Stimulated activated CD4-positive, alpha-beta T cell treated with anti-CD3 and anti-CD28 coated beads, Interleukin-4, amount 100 ng/mL, for 24 hours (primary cell): ENCODE measurements at places on chromosomes 2 and 18.

- DNase-seq, result no peak
Measured at GRCh38 chr2:220499225-220499624, 871.8 kb downstream of the SLC4A3 start.

DNA sequence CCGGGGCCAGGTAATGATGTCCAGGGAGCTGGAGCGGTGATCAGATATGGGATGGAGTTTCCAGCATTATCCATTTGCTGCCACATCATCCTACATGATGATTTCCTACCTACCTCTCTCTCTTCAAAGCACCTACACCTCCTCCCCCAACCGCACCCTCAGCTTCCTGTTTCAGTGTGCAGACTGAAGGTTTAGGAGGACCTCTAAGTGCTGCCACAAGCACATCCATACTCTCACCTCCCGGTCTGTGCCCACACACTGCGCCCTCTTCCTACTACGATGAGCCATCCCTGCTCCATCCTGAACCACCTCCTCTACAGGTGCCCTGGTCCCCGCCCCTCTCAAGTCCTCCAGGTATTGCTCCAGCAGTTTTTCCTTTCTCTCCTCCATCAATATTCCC, 123.7 kb downstream of the ALPK2 start:
- DNase-seq, result no peak

DNA sequence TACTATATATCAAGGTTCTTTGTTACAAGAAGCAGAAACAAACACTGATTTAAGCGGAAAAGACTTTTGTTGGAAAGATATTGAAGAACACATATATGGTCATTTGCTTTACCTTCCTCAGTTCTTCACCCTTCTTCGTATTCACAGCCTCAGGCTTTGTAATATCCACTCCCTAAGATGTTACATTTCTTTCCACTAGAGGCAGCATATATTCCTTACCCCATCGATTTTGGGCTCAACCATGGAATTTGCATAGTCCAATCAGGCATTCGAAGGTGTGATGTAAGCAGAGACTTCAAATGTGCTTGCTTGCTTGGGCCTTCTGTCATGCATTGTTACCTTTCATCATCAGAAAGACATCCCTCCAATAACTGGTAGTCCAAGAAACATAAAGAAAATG, 287.4 kb downstream of the PID1 start:
- DNase-seq, result no peak

DNA sequence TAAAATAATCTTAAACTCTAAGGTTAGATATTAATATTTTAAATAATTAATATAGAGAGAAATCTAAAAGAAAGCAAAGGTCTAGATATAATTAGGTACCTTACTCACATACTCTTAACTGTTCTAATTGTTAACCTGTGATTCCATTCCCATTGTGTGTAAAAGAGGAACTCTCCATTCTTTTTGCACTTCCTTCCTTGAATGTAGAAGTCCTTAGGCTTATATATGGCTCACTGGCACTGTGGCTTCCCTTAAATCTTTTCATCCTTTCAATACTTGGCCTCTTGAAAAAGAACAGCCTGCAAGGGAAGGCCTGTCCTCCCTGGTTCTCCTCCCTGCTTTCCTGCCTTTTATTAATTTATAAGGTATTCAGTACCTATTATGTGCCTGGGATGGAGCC, 182.8 kb upstream of the FOSL2 start:
- no peak for DNase-seq

GRCh38 chr2:121791801-121792221, 36.4 kb downstream of the TSN start:
- no peak for DNase-seq

GRCh38 chr2:20766798-20767644, 55.9 kb downstream of the LDAH start:
- no peak for DNase-seq

- DNase-seq, result no peak
Measured at GRCh38 chr2:114537777-114538176, 95.3 kb downstream of the DPP10 start.

- DNase-seq, result no peak
Measured at GRCh38 chr18:35345460-35345921, 1.3 kb upstream of the ZNF24 start.

GRCh38 chr2:85611705-85612587, at the start of gene C2orf68:
TSS of gene C2orf68 (minus strand) at chr2:85612066. CDS start at chr2:85611984, 82 bp downstream.
- peak; percentile 89 for DNase-seq

DNA sequence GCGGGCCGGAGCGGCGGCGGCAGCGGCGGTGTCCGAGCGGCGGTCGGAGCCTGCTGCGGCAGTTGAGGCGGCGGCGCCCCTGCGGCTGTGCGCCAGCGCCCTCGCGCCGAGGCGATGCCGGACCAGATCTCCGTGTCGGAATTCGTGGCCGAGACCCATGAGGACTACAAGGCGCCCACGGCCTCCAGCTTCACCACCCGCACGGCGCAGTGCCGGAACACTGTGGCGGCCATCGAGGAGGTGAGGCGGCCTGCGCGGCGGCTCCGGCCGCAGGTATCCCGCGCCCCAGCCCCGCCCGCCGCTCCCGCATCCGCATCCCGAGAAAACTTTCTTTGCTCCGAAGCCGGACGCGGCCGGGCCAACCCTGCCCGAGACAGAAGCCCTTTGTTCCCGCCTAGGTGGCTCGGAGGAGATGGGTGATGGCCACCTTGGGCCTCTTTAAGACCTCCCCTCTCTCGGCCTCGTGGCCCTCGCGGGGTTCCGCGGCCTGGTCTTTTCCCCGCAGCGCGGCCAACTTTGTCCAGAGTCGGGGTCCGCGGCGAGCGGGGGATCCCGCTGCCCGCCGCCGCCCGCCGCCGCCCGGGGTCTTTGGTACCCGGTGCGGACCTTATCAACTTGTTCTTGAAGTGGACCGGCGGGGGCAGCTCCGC, 504 bp downstream of the ASAP2 start:
- no peak for DNase-seq

DNA sequence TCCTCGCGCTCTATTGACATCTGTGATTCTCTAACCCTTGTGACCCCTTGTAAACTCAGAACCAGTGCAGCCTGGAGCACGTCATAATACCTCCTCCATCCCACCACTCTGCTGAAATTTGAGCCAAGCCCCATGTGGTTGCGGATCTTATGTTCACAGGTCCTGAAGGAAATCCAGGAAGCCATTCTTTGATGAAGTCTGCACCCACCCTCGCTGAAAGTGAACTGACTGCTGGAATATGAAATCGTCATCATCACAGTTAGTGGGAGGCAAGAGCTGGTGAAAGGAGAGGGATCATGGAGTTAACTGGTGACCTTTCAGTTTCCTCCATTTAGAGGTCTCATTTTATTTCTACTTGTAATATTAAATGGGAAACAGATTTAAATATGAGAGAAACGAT, 21.6 kb downstream of the ZEB2 start:
- no peak for DNase-seq

DNA sequence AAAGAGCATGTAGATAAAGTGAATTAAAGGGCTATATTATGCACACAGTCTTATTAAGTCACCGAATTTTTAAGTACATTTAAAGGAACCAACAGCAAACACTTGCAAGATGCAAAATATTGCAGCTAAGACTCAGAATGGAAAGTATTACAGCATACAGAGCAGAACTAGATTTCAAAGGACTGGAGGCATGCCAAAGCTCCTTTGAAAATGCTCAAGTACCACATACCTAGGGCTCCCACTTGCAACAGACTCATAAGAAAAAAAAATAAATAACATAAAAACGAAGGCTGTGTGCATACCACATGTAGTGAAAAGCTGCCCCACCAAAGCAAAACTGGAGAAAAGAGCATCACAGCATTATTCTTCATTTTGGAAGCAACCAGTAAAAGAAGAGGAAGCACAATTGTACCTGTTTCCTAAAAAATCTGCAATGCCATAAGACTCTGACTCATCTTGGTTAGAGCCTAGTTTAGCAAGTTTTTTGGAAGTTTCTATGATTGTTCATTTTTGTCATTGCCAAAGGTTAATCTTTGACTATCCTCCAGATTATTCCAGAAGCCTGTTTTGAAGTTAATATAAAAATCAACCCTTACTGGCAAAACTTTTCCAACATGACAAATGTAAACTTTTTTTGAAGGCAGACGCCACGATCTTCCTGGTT, 306.0 kb upstream of the COL3A1 start:
- DNase-seq, result no peak

DNA sequence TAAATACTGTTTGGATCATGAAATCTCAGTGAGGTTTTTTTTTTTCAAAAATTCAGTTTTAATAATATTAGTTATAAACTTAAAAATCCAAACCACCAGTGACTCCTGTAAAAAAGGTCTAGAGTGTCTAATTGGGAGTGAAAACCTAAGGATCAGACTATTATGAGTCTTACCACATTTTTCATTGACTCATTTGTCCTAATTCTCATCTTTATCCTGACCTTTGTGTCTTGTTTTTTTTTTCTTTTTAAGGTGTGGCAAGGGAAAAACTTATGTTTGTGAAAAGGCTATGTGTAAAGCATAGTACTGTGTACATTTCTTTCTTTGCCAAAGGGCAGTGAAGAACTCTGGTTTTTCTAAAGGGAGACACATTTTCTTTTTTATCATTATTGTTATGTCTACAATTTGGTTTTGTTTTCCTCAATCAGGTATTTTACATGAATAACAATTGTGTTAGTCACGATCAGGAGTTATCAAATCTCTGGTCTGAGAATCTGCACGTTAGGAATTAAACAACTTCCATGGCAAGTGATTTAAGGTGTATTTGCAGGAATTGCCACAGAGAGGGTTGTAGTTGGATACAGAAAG, 52.6 kb downstream of the RHBDD1 start:
- DNase-seq, result no peak
